ENCODE measurements at places on chromosomes 5 and 9.

GRCh38 chr9:120423812-120424211, 156.2 kb downstream of the CDK5RAP2 start:
- DNase-seq = no peak

GRCh38 chr9:110573305-110573704, 6.2 kb downstream of the SVEP1 start:
- DNase-seq = no peak

GRCh38 chr5:132566657-132567056, 9.9 kb downstream of the RAD50 start:
- DNase-seq = peak; percentile 29

DNA sequence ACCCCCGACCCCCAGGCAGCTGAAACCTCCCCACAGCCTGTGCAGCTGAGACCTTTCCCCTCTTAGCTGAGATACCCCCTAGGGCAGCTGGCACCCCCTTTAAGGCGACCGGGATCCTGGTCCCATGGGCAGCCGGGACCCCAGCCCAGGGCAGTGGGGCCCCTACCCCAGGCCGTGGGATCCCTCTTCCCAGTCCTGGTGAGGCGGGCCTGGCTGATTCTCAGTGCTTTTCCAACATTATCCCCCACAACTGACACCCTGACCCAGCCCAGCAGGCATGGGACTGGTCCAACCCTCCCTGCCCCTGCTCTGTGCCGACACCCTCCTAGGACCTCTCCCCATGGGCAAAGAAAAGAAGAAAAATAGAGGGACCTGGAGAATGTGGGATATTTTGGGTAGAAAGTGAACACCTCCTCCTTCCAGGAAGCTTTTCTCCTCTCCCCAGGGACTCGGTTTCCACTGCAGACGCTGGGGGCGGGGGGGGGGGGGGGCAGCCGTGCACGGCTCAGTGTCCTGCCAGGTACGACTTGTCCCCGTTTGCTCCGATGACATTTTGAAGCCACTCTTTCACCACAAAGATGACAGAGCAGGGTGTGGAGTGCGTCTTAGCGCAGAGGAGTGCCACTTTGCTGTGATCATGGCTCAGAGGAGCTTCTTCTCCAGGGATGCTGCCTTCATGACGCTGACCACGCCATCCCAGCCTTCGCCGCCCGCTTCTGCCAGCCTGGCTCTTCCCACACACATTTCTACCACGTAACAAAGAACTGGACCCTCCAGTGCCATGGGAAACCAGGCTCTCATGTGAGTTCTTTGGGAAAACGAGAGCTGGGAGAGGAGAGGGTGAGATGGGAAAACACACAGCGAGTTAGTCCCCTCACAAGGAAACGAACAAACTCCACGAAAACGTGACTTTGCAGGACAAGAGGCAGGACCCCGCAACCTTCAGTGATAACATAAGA, 47.5 kb downstream of the MRPL36 start:
- no peak for DNase-seq

- DNase-seq = no peak
Measured at GRCh38 chr9:108865037-108865436, 3.0 kb downstream of the ACTL7A start.

DNA sequence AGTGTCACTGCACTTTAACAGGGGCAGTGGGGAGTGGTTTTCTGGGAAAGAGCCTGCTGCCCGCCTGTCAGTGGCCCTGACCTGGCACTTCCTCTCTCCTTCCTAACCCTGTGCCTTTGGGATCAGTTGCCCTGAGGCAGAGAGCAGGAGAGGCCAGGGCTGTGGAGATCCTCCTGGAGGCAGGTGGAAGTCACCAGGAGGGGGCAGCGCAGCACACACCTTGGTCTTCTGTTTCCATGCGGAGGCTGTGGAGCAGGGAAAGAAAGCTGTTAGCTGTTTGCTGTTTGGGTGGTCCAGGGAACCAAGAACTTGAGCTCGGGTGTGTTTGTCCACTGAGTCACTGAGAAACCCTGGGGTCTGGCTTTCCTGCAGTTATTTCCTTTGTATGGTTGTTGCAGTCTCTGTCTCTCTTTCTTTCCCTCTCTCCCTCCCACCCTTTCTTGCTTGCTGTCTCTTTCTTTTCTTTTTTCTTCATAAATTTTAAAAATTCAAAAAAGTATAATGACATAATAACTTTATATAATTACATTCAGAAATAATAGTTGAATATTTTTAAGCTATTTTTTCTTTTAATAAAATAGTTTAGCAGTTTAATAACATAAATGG, 28.1 kb downstream of the NTRK2 start:
- DNase-seq = peak; percentile 64

- DNase-seq = no peak
Measured at GRCh38 chr9:36597412-36598178, 24.9 kb downstream of the MELK start.

DNA sequence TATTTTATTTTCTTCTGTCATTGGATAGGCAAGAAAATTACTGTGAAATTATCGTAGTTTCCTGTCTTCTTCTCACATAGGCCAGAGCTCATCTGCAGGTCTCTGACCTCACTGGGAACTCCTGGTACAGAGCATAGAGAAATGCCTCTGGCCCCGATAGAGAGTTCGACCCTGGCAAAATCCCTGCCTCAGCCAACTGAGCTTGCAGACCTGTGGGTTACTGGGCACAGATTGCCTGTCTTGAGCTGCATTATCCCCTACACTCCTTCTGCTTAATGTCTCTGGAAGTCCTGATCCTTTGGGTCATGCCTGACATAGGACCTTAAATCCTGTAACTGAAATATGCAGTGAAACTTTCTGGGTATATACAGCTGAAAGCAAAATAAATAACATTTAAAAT, 439.3 kb upstream of the CTNND2 start:
- DNase-seq = no peak

DNA sequence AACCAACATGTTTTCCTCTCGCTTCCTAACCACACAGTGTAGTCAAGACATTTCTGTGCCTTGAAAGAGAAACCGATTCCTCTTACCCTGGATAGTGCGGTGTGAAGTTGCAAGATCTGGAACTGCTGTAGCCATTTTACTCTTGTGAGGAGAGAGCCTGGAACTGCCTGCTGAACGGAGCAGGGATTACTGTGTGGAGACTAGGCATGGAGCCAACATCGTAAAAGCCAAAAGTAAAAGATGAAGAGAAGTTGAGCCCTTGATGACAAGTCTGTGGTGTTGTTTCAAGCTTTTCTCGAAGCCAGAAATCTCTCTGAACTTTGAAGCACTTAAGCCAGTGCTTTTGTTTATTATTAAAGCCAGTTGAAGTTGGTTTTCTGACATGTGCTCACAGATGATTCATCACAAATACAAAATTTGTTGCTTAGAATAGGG, 110.1 kb upstream of the GRIN3A start:
- DNase-seq = no peak

DNA sequence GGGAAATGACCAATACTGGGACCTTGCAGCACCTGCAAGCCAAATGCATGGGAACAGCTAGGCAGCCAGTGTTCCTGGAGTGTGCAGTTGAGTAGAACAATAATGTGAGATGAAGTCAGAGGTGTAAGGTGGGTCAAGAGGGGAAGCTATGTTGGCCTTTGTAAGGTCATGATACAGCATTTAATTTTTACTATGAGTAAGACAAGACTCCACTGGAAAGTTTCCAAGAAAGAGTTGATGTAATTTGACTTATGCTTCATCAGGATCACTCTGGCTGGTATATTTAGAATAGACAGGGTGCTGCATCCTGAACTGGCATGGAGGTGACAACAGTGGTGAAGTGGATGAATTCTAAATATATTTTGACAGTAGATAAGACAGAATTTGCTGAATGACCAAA, 744.8 kb downstream of the KCTD16 start:
- DNase-seq = no peak

DNA sequence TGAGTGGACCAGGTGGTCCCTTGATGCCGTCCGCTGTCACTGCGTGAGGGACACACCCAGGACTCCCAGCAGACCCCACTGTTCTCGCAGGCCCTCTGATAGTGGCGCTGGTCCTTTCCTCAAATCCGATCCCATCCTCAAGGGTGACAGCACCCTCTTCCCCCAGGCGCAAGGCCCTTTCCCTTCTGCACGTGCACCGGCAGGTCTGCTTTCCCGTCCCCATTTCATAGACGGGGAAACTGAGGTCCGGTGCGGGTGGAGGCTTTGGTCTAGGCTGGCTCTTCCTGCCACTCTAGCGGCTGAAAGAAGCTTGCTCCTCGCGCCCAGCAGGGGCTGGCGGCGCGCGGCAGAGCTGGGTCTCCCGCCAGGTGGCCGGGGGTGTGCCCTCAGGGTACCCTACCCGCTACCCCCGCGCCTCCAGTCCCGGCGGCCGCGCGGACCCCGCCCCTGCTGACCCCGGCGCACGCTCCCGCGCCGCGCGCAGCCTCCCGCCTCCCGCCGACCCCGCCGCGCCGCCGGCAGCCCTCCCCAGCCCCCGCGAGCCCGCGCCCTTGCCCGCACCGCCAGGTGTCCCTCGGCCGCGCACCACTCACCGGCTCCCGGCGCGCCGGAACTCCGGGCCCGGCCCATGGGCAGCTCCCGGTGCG, 453 bp downstream of the RASGEF1C start:
- no peak for DNase-seq

DNA sequence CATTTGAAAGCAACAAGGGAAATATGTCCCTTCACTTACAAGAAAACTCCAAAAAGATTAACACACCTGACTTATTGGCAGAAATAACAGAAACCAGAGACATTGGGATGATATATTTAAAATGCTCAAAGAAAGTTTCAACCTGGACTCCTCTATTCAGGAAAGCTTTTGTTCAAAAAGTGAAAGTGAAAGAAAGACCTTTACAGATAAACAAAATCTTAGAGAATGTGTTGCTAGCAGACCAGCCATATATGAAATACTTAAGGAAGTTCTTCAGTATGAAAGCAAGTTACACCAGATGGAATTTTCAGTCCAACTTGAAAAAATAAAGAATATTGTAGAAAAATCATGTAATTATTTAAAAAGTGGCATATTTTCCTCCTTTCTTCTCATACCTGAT, 1075.1 kb downstream of the NR2F1-AS1 start:
- DNase-seq = no peak

- DNase-seq = peak; percentile 46
Measured at GRCh38 chr5:111227801-111228200, 3.6 kb downstream of the CAMK4 start.

DNA sequence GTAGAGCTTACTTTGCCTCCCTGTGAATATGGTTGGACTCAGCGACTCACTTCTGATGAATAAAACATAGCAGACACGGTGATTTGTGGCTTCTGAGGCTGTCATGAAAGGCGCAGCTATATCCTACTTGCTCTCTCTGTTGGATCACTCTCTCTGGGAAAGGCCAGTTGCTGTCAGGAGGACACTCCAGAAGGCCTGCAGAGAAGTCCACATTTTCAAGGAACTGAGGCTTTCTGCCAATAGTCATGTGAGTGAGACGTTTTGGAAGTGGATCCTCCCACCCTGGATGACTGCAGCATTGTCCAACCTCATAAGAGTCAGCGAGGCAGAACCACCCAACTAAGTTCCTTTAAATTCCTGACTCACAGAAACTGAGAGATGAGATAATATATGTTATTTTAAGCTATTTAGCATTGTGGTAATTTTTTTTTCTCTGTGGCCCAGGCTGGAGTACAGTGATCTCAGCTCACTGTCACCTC, 156.0 kb upstream of the MAST4 start:
- no peak for DNase-seq

DNA sequence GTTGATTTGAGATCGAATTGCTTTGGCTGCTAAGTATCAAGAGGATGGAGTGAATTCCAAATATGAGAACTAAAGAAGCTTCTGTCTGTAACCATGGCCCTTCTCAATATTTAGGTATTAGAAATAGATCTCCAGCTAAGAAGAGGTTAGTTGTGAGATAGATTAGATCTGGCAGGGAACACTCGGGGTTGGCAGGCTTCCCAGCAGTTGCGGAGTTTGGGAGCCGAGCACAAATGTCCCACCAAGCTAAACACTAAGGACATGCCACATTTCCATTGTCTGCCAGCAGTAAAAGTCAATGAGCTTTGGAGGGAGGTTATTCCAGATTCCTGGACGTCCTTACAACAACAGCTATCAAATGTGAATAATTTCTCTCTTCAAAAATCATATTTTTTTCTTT, 85.8 kb downstream of the TAF11L14 start:
- DNase-seq = no peak

DNA sequence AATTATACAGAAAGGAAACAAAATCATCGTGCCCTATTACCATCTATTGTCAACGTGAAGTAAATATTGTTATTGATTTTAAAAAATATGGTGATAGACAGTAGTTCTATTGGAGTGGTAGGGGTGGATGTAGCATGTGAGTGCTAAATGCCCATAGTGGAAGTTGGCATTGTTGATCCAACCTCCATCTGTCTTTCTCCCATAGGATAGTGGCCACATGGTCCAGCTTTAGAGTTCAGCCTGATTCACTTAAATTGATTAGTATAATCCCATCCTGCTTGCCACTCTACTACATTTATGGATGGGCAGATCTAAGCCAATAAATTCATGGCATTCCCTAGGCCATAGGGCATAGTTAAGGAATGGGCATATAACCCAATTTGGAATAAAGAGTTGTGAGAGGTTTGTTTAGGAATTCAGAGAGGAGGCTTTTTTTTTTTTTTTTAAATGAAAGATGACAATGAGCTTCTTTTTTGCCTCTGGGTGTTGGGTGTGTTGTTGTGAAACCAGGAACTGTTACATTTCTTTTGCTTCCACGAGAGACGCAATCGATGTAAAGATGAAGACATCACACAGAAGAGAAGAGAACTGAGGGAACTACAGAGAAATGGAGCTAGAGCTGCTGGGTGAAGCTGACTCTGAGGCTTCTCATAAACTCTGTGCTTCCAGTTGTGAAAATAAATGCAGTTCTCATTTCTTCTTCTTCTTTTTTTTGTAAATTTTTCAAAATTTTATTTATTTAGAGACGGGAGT, 12.5 kb upstream of the CHD1 start:
- DNase-seq = no peak

DNA sequence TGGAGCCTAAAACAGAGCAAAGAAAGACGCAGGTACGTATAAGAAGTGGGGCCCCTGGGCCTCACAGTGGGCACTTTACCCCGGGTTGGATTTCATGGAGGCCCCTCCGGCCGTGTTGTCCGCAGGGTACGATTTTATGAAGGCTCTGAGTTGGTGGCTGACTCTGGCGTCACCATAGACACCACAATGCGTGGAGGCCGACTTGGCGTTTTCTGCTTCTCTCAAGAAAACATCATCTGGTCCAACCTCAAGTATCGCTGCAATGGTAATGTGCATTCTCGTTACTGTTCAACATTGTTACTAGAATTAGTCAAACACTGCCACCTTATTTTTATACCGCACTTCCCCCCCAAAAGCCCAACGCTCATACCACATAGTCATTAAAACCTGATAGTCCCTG, 47.1 kb downstream of the THBS4 start:
- no peak for DNase-seq

- peak; percentile 27 for DNase-seq
Measured at GRCh38 chr5:134851307-134851923, 5.6 kb downstream of the C5orf24 start.

Measured in activated CD4-positive, alpha-beta T cell treated with anti-CD3 and anti-CD28 coated beads, Interleukin-2, Interleukin-4, amounts not matched to agents 100 ng/mL and 50 ng/mL, durations not matched to agents 16 hours and 8 hours (primary cell).